ENCODE measurements at places on chromosomes 2 and 18.

GRCh38 chr2:42459296-42459695, 34.5 kb downstream of the KCNG3 start:
- no peak for DNase-seq

GRCh38 chr2:122322815-122323214, 567.4 kb downstream of the TSN start:
- DNase-seq, result no peak

GRCh38 chr2:235568431-235568830, 74.6 kb downstream of the AGAP1 start:
- no peak for DNase-seq

DNA sequence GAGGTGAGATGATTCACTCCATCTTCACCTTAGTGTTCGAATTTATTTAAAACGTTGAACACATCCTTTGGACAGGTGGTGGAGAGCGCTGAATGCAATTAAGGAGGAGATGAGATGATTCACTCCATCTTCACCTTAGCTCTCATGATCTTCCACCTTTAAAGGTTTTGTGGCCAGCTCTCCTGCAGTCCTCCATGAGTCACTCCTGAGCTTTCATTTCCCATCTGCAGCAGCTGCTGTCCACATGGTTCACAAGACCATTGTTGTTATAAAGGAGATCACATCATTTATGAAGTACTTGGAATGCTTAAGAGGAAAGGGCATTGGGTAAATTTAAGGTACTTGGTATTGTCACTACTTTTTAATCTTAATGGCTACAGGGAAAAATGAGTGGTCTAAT, 298.5 kb downstream of the PAX3 start:
- DNase-seq, result no peak

- no peak for DNase-seq
These were observed 119.7 kb downstream of the ACOXL start for GRCh38 chr2:110852051-110852450.

DNA sequence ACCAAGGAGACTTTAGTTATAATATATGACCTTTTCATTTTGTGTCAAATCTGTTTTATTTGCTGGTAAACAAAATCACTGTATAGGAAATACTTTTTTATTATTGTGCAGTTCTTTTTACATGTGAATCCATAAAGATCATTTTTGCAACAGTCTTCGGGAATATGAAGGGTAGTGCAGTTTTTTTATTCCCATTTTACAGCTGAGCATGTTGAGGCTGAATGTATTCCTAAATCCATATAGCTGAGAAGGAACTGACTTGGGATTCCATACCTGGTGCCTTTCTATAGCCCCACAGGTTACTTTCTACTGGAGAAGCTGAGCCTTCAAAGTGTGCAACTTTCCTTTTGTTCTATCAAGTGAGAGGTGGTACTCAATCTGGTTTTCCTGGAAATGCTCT, 29.6 kb downstream of the RHOB start:
- no peak for DNase-seq

DNA sequence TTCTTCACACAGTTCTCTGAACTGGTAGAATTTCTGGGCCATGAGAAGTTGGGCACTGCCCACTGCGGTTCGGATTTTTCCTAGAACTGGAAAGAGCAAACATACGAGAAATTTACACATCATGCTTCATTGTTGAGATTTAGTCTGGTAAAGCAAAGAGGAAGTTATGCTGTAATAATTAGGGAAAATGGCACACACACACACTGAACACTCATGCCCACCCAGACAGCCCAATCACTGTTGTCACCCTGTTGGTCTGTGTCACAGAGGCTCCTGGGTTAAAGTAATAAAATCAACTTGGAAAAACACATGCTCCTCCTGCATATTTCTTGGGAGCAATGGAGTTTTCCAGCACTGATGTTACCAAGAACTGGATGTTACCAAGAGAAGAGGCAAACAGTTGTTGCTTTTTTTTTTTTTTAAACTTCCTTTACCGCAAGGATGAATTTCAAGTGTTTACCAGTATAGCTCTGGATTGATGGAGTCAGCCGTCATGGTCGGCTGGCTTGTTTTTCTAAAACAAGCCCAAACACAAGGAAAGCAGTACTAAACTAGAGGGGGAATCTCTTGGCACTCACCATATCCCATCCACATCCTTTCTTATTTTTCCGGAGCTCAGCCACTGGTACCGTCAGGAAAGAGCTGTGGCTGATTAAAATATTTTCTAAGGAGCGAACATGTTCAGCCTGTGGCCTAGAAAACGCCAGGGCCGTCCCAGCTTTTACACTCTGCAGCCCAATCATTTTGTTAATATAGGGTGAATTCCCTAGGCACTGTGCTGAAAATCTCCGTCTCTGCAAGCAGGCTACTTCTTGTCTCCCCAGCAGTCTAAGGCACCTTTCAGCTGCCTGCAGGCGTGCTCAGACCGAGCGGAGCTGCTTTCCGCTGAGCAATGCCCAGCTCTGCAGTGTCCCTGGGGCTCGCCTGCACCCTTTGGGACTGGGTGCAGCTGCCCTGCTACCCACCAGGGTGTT, 58.9 kb downstream of the TGIF1 start:
- no peak for DNase-seq

DNA sequence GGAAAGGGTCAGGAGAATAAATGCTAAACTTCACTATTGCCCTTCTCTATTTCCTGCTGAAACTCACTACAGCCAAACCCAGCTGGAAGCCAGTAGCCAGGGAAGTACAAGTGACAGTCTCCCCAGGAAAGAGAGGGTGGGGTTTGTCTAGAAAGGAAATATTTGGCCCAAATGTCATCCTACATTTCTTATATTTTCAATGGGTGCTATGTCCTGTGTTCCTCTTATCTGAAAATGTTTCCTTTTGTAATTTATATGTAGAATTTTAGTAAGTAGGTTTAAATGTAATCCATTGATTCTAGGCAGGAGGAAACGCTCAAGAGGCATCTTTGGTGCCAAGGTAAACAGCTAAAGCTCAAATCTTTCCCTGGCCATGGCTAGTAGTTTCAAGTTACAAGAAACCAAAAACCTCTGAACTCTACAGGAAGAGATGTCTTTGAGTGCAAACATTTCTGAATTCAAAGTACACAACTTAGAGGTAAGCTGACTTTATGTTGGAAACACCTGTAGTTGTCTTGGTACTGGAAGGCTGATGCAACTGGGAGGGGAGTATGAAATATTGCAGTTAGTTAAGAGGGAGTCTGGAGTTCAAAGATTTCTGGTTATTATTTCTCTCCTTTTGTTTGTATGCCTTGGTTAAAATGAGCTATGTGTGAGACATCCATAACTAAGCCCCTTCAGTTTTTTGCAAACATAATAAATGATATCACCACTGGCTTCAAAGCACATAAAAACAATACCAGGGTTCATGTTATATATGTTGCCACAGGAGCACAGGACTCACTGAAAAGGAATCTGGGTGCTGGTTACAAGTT, 356.1 kb upstream of the ZC3H15 start:
- no peak for DNase-seq

GRCh38 chr18:59846814-59847490, 52.8 kb upstream of the PMAIP1 start:
- peak; percentile 86 for DNase-seq

GRCh38 chr18:62784338-62784965, 69.1 kb downstream of the PHLPP1 start:
- peak; percentile 25 for DNase-seq

GRCh38 chr2:99112617-99113016, 28.9 kb upstream of the C2orf15 start:
- no peak for DNase-seq

GRCh38 chr18:51236225-51236624, 38.7 kb upstream of the MEX3C start:
- no peak for DNase-seq

GRCh38 chr2:235333076-235333475, 160.8 kb upstream of the AGAP1 start:
- DNase-seq, result no peak

DNA sequence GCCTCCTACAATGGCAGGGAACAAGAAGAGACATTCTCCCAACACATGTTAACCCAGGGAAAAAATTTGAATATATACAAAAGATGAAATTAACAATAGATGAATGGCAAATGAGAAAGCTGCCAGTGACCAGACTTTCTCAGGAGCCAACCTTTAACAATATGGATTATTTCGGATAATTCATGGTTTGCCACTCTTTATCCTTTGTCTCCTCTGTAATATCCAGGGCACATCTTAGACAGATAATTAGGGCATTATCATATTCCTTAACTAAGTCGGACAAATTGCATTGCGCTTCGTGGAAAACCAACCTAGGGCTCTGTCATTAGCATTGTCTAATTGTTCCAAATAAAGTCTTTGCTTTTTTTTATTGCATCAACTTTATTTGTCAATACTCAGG, 97.3 kb downstream of the CDCA7 start:
- no peak for DNase-seq

GRCh38 chr2:117958186-117958585, 55.7 kb downstream of the CCDC93 start:
- no peak for DNase-seq

DNA sequence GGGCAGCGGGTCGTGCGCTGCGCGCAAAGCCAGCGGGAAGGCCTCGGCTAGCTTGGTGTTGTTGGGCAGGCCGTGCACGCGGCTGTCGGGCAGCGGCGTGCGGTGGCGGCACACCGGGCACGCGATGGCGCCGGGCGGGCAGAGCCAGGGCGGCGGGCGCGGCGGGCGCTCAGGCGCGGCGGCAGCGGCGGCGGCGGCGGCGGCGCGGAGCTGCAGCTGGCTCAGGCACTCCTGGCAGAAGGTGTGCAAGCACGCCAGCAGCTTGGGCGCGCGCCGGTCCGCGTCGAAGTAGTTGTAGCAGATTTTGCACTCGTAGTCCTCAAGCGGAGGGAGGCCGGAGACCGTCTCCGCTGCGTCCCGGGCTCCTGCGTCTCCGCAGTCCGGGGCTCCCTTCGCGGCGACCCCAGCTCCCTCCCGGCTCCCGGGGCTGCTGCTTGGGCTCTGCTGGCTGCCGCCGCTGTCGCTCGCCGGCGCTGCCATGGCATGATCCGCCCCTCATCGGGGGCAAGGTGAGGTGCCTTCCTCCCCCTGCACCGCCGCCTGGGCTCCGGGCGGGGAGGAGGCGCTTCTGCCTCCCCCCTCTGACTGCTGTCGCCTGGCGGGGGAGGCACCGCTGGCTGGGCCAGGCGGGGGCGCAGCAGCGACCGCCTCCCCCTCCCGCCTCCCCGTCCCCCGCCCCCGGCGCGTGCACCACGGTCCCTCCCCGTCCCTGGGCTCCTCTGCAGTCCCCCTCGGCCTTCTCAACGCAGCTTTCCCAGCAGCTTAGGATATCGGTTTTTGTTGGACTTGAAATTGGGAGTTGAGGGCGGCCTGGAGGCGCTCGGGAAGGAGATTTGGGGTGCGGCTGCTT, 21.0 kb upstream of the PAX3 start:
- peak; percentile 74 for DNase-seq

DNA sequence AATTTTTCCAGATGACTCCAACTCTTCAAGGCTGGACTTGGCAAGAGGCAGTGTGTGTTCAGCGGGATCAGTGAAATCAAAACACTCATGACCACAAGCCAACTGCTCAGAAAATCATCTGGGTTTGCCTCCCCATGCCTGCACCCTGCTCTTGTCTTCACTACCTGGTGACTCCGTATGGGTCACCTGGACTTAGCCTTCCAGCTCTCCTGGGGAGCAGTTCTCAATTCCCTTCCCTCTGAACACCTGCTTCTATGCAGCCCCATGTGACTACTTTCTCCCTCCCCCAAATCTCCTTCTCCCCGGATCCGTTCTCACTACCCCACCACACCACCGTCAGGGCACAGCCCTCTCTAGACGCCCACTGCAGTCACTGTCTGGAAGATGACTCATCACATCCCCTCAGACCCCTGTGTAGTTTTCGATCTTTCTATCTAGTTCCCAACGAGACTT, 130.2 kb upstream of the ID2 start:
- peak; percentile 60 for DNase-seq

- no peak for DNase-seq
These were observed 278.6 kb upstream of the KLHL14 start for GRCh38 chr18:33051407-33051806.

- no peak for DNase-seq
These were observed 2.4 kb downstream of the NUP35 start for GRCh38 chr2:183126635-183127034.

GRCh38 chr2:96823198-96823597, 7.1 kb downstream of the CNNM3 start:
- no peak for DNase-seq

DNA sequence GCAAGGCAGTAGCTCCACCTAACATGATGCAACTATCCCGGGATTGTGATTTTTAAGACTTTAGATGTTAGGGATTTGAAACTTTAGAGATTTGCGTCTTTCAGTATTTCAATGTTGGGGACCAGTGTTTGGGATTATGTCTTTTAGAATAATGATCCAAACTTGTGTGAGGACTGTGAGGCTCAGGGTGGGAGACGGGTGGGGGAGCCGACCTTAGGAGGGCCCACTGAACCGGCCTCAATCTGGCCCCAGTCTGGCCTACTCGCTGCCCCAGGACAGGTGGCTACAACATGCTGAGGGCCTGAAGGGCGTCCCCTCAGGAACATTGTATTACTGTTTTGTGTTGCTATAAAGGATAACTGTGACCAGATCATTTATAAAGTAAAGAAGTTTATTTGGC, 10.7 kb downstream of the AMER3 start:
- DNase-seq, result no peak

GRCh38 chr2:219072741-219073250, 12.1 kb upstream of the IHH start:
- no peak for DNase-seq

GRCh38 chr2:203583701-203584100, 48.6 kb upstream of the RAPH1 start:
- DNase-seq, result peak; percentile 24

GRCh38 chr2:27080603-27080936, 2.2 kb downstream of the EMILIN1 start:
- DNase-seq, result no peak

- DNase-seq, result no peak
These were observed 102.3 kb downstream of the TCF4 start for GRCh38 chr18:55485666-55486065.

DNA sequence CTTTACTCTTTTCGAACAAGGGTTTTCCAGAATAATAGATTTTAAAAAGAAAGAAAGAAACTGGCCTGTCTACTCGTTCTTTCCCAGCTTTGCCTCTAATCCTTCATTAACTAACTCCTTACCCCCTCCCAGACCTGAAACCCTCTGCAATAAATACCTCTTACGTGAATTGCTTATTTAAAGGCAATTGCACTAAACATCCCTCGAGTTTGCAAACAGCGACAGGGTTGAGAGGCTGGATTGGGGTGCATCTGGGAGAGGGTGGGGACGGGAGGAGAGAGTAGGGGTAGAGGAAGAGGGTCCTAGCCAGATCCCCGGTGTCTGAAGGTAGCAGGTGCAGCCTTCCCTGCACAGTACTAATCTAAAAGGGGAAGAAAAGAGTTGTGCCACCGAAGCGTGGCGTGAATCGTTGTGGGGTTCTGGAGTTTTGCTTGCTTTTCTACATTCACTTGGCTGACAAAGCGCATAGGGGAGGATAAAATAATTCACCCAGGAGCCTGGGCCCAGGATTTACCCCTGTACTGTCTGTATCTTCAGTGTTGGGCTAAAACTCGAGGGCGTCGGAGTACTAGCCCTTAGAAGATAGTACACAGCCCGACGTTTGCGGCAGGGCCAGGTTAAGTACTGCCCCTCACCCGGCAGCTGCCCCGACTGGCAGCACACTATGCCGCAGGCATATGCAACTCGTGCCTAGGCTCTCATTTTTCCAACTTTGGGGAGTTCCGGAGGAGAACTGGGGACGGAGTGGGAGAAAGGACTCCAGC, 1.9 kb upstream of the NEUROD1 start:
- no peak for DNase-seq

GRCh38 chr18:13206301-13206700, 12.3 kb upstream of the LDLRAD4 start:
- DNase-seq, result no peak
